Activated CD8-positive, alpha-beta memory T cell treated with anti-CD3 and anti-CD28 coated beads for 1 hour (primary cell): ENCODE measurements at places on chromosomes 1 and 21.

GRCh38 chr1:153507926-153508583, 27.7 kb downstream of the S100A6 start:
- DNase-seq = no peak

- DNase-seq = no peak
These were observed 64.1 kb downstream of the NOS1AP start for GRCh38 chr1:162133566-162133965.

DNA sequence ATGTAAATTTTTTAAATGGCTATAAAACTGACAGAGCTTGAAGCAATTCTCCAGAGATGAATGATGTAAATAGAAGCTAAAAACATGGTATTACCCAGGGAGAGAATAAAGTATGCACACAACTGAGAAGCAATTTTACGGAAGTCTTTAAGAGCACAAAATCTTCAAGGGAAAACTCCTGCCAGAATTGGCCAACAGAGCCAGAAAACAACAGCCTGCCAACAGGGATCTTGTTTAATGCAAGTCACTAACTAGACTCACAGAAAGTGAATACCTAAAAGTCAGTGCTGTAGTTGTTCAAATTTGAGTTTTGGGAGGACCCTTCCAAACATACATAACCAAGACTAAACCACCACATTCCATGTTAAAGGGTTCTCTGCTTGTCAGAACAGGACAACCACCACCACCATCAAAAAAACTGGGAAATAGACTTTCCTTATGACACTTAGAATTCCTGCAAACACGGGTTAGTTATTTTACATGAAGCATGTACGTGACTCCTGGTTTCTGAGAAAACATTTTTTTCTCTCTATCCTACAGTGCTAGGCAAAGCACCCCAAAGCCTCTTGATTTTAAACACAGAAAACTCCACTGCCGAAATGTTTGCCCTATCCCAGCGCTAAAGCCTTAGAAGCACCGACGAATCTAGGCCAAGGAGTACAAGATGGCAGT, 1.6 kb downstream of the EPS15 start:
- DNase-seq = no peak

GRCh38 chr1:215417122-215417521, 150.0 kb upstream of the KCTD3 start:
- DNase-seq = no peak

DNA sequence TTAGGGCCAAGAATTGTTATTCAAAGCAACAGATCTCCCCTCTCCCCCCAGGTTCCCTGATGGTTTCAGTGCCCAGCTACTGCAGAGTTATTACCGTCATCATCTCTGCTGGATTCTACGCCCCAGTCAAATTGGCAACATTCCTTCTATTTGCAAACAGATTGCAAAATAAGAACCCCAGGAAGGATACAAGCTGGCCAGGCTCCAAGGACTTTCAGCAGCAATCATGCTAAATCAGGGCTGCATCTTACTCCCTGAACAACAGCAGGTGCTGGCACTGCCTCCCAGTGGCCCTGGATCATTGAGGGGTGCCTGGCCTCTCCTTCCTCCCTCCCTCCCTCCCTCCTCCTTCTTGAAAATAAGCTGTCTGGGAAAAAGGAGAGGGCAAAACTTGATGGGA, 521.6 kb upstream of the BEND5 start:
- DNase-seq = no peak

GRCh38 chr1:15870421-15870820, 22.9 kb downstream of the SPEN start:
- DNase-seq = no peak

- no peak for DNase-seq
These were observed 22.3 kb downstream of the ATPAF1 start for GRCh38 chr1:46645815-46646214.

- no peak for DNase-seq
These were observed 132.7 kb upstream of the IPO9 start for GRCh38 chr1:201696217-201696761.

DNA sequence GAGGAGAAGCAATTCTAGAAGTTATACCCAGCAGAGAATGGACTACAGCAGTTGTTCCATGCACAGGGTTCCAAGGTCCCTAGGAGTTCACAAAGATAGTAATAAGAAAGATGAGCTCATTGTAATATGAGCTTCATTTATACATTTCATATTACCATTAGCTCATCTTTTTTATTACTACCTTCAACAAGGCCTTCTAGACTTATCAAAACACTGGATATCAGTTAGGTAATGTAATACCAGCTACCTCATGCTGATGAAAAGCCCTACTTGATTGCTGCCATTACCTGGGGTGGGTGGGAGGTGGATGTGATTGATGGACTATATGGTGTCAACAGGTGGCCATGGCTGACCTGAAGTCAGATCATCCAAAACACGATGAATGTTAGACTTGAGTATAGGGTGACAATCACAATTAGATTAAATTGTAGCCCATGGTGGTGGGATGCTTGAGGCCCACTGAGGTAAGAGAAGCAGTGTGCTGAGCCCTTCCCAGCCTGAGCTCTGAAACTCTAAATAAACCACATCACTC, 34.1 kb downstream of the SPATA46 start:
- DNase-seq = no peak

DNA sequence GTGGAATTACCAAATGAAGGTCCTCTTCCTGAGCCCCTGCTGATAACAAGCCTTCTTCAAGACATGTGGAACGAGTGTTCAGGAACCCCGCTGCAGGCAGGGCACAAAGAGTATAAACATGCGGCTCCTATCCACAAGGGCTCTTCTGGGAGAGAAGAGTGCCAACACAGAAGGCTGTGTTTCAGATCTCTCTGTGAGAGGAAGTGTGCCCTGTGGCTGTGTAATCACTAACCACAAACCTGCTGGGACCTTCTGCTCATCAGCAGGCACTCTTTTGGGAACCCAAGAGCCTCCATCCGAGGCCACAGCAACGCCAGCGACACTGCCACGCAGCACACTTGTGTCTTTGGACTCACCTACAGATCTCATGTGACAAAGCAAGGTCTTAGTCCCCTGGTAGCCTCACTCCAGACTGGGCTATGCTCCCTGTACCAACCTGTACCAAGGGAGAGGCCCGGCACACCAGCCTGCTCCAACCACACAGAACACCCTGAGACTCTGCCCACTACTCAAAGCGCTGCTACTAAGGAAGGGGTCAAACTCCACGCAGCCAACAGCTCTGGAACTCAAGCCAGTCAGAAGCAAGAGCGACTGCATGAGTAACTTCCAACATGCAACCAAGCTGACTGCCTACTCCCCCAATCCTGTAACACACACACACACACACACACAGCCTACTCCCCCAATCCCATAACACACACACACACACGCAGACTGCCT, 7.8 kb downstream of the PTTG1IP start:
- DNase-seq = no peak
